ENCODE measurements at places on chromosomes 7 and 10. TPM values are rescaled to one million over a fixed set of nuclear protein-coding genes. Genes with fewer than 3 reads are reported as not detected.
A peak's percentile ranks its signal among the peaks of the same experiment; 100 is the strongest.

GRCh38 chr10:30433306-30433729 is 666 bp upstream of the MAP3K8 start:
- DNase-seq, result peak; percentile 75

- peak; percentile 85 for DNase-seq
Measured at GRCh38 chr7:73999664-74000435, 28.1 kb upstream of the ELN start.

DNA sequence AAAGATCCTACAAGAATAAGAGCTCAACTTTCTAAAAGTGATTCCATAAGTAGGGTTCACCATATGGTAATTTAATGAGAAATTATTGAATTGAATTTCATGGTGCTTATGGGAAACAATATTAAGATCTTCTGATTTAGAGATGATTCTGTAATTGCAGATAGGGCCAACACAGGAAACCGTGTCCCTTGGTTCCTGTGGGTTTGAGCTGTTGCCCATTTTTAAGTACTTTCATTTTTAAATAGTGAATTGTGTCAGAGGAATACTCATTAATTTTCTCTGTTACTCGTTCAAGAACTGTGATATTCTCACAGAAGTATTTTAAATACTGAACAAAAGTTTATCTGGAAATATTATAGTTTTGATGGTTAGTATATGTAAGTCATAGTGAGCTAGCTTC is 129.2 kb downstream of the SRI start:
- DNase-seq, result no peak

GRCh38 chr7:4207011-4207410 is 475.1 kb upstream of the FOXK1 start:
- no peak for DNase-seq

- DNase-seq, result peak; percentile 62
Measured at GRCh38 chr7:34417781-34418180, 240.2 kb upstream of the NPSR1 start.

DNA sequence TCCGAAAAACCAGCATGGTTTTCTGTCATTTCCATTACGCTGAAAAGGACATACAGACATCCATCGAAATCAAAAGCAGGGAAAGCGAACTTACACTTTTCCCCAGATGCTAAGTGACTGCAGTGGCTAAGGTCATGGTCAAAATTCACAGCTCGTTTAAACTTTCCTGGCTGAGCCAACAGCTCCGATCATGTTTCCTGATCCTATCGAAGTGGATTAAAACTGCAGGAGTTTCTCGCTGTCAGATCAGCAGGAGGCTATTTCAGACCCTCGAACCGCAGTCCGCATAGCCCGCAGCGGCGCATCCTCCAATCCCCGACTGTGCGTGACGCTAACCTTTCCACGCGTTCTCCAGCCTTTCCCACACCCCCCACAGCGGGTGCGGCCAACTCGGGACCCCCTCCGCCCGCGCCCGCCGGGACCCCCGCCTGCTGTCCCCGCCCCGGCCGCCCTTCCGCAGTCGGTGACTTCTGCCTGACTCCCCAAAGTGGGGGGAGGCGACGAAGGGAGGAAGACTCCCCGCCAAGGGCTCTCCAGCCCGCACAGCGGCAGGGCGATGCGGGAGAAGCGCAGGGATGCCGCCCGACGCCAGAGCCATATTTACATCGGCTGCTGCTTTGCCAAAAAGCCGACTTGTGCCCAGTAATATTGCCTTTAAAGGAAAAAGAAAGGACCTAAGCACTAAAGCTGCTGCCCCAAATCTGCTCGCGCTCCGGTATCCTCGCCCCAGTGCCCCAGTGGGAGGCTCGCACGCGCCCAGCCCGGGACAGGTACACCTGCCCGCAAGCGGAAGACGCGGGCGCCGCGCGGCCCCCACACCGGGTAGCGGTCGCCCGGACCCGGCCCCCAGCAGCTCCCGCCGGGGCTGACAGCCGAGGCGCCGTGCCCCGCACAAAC is 1.2 kb downstream of the PIP4K2A start:
- DNase-seq, result peak; percentile 61

DNA sequence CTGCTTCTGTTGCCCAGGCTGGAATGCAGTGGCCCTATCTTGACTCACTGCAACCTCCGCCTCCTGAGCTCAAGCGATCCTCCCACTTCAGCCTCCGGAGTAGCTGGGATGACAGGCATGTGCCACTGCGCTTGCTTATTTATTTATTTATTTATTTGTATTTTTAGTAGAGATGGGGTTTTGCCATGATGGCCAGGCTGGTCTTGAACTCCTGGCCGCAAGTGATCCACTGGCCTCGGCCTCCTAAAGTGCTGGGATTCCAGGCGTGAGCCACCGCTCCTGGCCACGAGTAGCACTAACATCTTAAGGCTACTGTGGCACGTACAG is 70.9 kb downstream of the CARD11 start:
- DNase-seq, result no peak

GRCh38 chr10:80518807-80519360 is 18.8 kb upstream of the SH2D4B start:
- DNase-seq, result peak; percentile 66

DNA sequence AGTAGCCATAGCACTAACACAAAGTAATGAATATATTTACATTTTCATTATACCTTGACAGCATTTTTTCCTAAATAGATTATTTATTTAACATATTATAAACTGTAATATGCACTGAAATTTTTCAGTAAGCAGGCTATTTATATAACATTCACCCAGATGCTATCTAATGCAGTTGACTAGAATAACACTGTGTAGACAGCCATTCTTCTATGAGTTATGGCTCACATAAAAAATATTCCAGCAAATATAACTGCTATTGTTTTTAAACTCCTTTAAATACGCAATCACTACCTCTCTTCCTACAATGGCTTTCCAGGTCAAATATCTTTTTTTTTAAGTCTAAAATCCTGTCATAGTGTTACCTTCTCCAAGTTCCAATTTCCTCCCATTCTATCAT is 21.6 kb downstream of the TPK1 start:
- DNase-seq, result no peak

DNA sequence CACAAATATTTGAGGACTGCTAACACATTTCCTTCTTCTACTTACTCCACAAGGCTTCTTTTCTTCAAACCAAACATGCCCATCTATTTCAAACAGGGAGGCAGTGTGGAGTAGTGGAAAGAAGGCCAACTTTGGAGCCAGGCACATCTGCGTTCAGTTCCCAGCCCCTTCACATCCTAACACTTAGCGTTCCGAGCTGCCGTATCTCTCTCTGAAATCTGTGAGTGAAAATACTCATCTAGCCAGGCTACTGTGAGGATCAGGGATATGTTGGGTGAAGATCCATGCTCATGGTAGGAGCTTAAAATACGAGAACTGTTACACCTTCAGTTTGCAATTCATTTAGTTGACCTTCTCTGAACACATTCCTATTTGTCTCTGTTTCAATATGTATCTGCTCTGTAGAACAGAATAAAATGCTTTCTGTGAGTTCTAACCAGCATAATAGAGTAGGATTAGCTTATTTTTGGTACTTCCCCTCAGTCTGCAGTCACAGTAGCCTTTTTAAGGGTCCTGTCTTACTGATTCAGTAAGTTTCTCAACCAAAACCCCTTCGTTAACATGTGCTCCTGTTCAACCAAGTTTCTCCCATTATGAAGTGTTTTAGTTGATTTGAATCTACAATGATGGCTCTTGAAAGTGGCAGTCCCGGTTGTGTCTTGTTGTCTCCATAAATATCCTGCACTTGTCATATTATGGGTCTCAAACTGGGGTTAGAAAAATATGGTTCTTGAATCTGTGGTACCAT is 3.3 kb upstream of the MEST start:
- no peak for DNase-seq

- no peak for DNase-seq
Measured at GRCh38 chr7:117296066-117296465, 26.8 kb downstream of the WNT2 start.

- no peak for DNase-seq
Measured at GRCh38 chr10:53088961-53089360, 316.4 kb upstream of the MBL2 start.

DNA sequence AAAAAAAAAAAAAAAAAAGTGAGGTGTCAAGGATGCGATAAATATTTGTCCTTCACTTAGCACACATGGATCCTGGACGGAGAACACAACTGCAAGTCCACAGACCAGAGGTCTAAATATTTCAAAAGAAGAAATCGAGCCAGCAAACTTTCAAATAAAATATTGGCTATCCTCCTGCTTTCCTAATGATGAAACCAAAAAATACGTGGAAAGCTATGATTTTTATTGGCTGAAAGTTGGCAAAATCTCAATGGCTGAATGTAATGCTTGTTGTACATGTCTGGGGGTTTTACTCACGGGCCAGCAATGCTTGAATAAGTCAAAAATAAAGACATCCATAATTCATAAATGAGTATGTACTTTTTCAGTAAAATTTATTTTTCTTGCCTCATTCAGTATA is 19.0 kb upstream of the MGMT start:
- no peak for DNase-seq

GLI3 gene
- 10.0 TPM for total RNA-seq

KEL gene
- not detected for total RNA-seq

C7orf33 gene
- total RNA-seq, result not detected

NANOS1 gene
- total RNA-seq, result 1.6 TPM

SLC26A5 gene
- not detected for total RNA-seq

SFR1 gene
- 12.0 TPM for total RNA-seq
